ENCODE measurements at places on chromosomes 3 and 15.

DNA sequence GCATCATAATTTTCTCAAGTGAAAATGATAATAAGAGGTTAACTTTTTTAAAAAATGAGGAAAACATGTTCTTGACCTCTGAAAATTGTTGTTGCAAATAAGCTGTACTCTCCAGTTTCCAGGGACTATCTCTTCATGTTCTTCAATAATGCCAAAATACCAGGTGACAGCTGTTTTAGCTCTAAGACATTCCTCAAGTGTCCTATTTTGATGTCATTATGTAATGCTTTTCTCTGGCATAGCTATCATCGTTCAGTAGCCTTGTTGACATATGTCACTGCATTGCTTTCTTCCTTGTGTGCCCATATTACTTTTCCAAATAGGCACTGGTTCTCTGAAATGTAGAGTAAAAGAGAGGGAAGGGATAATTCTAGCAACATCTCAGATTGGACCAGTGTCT is 5.7 kb upstream of the FILIP1L start:
- H3K27me3 ChIP-seq, result no peaks in the 10 kb centered on the region
- no peaks in the 10 kb centered on the region for H3K4me1 ChIP-seq
- H3K27ac ChIP-seq, result no peak overlapping the region

DNA sequence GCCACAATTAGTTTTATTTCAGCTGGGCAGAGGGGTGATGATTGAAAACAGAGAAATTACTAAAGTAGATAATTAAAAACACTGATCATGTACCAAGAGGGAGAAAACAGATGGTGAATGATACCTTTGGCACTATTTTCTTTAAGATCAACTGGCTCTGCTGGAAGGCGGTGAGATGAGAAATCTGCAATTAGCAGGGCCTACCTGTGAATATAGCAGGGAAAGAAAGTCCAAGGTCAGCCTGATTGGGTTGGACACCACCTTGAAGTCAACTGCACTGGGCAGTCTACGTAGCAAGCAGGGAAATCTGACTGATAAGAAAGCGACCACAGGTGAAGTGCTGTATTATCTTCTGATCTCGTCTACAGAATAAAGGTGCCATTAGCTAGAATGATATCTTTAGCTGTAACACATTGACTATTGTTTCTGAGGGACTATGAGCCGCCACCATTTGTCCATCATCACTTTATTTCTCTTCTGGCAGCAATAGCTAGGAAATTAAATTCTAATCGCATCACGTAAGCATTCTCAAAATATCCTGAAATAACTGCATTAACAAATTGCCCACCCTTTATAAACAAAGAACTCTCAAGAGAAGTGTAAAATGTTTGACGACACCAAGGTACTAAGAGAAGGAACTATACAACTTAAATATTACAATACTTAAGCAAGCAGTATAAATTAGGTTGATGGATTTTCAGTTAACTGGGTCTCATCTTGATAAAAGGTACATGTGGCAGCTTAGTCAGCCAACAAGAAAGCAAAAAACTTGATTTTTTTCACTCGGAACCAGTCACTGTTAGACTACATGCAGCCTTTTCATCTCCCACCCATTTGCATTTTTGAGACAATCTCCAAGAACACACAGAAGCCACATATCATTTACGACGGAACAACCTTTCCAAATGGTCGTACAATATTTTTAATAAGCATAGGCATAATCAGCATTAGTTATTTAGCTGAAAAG is 1.3 kb downstream of the NEDD4 start:
- H3K36me3 ChIP-seq, result no peaks in the 10 kb centered on the region
- peak overlapping the region; percentile 98 for H3K4me3 ChIP-seq
- no peaks in the 10 kb centered on the region for H3K4me1 ChIP-seq
- peak overlapping the region; percentile 99 for H3K27ac ChIP-seq
- DNase-seq, result no peak
- H3K27me3 ChIP-seq, result no peaks in the 10 kb centered on the region

DNA sequence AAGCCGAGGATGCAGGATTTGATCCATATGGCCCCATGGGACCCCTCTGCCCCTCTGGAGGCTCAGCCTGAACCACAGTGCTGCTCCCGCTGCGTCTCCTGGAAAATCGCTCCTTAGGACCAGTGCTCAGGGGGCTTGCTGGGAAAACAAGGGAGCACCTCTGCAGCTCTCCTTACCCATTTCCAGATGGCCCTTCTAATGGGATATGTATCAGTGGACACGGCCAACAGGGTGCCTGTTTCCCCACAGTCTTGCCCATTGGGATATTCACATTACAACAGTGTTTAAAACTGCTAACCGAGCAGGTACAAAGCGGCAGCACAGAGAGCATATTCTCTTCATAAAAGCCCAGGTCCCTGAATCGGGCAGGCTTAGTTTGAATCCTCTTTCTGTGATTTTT is 27.1 kb downstream of the TMEM44 start:
- no peak overlapping the region for H3K4me3 ChIP-seq
- H3K27ac ChIP-seq, result no peak overlapping the region
- no peak for DNase-seq
- no peaks in the 10 kb centered on the region for H3K27me3 ChIP-seq

- H3K36me3 ChIP-seq, result no peaks in the 10 kb centered on the region
- H3K27ac ChIP-seq, result peak overlapping the region; percentile 77
- DNase-seq, result no peak
- no peak overlapping the region for H3K4me3 ChIP-seq
- H3K27me3 ChIP-seq, result no peaks in the 10 kb centered on the region
Observed at GRCh38 chr3:45607790-45608189, 13.2 kb downstream of the LIMD1 start.

GRCh38 chr3:120119846-120120510 is 25.7 kb upstream of the GSK3B start:
- H3K4me3 ChIP-seq, result no peak overlapping the region
- no peaks in the 10 kb centered on the region for H3K36me3 ChIP-seq
- no peaks in the 10 kb centered on the region for H3K4me1 ChIP-seq
- H3K27me3 ChIP-seq, result no peaks in the 10 kb centered on the region
- no peak for DNase-seq

GRCh38 chr3:63909431-63909830 is 2.8 kb downstream of the SCAANT1 start:
- no peaks in the 10 kb centered on the region for H3K36me3 ChIP-seq
- no peak for DNase-seq
- no peak overlapping the region for H3K27ac ChIP-seq
- no peaks in the 10 kb centered on the region for H3K27me3 ChIP-seq

GRCh38 chr3:149832086-149832485 is 19.1 kb downstream of the RNF13 start:
- H3K27ac ChIP-seq, result no peak overlapping the region
- no peak overlapping the region for H3K4me3 ChIP-seq
- H3K27me3 ChIP-seq, result no peaks in the 10 kb centered on the region
- H3K4me1 ChIP-seq, result no peaks in the 10 kb centered on the region

DNA sequence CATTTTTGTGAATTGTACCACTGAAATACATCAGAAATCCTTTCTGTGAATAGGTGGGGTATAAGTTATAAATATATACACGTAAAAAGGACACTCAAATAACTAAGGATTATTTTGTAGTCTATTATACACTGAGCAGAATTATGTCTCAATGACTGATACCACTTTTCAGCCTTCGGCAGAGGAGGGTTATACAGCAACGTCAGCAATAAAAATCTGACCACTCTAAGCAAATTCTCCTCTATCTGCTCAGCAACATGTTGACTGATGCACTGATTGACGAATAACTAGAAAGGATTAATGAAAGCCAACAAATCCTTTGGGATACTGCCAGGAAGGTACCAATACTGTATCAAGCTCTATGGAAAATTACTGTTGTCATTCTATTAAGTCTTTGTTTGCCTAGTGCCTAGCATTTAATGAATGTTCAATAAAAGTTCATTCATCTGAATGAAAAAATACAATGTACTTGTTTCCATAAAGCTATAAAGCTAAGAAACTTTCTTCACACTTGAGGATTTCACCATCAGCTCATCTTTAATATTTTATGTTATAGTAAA is 5.2 kb downstream of the ARPP19 start:
- H3K4me3 ChIP-seq, result no peak overlapping the region
- H3K27ac ChIP-seq, result no peak overlapping the region
- DNase-seq, result no peak
- H3K4me1 ChIP-seq, result no peaks in the 10 kb centered on the region
- no peaks in the 10 kb centered on the region for H3K36me3 ChIP-seq

DNA sequence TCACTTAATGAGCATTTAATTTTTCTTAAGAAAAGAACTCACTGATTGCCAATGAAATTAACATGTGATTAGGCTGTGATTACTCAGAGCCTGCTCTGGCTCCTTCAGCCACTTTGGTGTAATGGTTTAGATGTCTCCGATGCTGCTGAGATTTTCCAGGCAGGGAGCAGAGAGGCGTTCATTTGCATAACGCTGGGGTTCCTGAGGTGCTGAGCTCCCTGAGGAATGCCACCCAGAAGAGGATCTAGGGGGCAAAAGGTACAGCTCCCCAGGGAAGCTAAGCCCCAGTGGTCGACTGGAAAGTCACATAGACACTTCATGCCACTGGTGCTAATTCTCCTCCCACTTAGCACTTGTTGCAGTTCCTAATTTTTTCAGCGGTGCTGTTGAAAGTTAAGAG is 119.5 kb downstream of the USP13 start:
- H3K36me3 ChIP-seq, result no peaks in the 10 kb centered on the region
- no peak overlapping the region for H3K27ac ChIP-seq
- no peak overlapping the region for H3K4me3 ChIP-seq
- H3K27me3 ChIP-seq, result no peaks in the 10 kb centered on the region
- DNase-seq, result no peak
- no peaks in the 10 kb centered on the region for H3K4me1 ChIP-seq

DNA sequence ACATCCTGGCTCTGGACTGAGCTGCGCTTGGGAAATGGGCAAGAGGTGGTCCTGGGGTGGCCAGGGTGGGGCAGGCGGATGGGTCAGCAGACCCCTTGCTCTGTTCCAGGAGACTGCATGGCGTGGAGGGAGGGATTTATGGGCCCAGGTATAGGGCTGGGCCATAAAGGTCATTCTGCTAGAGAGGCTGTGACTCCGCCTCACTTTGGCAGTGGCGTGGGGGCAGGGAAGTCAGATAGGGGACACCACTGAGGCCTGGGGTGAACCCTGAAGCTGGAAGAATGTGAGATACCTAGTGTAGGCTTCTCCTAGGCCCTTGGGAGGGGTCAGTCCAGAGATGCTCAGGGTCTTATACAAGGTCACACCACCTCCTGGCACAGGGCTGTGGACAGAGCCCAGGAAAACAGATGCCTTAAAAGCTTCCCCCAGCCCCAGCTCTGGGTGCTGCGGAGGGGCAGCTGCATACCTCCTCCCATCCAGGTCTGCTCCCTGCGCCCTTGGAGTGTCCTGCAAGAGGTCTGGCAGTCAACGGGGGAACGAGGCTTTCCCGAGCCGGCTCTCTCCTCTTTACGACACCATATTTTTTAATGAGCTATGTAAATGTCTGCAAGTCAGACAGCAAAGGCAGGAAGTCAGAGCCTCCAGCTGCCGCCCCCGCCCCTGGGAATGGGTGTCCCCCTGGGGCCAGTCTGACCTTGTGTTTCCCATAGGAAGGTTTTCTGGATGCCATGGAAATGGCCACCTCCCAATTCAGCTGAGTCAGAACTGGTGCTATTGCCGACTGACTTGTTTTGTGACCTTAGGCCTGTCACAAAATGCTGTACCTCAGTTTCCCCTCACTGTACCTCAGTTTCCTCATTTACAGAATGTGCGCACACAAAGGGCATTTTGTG is 26.3 kb downstream of the LINGO1 start:
- DNase-seq, result no peak
- H3K4me1 ChIP-seq, result peaks cover 12% of the 10 kb centered on the region
- H3K27ac ChIP-seq, result peak overlapping the region; percentile 45
- no peaks in the 10 kb centered on the region for H3K36me3 ChIP-seq
- H3K4me3 ChIP-seq, result no peak overlapping the region

- H3K36me3 ChIP-seq, result no peaks in the 10 kb centered on the region
- peak overlapping the region; percentile 61 for H3K27ac ChIP-seq
- no peaks in the 10 kb centered on the region for H3K4me1 ChIP-seq
- H3K4me3 ChIP-seq, result peak overlapping the region; percentile 25
- no peak for DNase-seq
Observed at GRCh38 chr3:7205535-7205934, 344.6 kb downstream of the GRM7 start.

DNA sequence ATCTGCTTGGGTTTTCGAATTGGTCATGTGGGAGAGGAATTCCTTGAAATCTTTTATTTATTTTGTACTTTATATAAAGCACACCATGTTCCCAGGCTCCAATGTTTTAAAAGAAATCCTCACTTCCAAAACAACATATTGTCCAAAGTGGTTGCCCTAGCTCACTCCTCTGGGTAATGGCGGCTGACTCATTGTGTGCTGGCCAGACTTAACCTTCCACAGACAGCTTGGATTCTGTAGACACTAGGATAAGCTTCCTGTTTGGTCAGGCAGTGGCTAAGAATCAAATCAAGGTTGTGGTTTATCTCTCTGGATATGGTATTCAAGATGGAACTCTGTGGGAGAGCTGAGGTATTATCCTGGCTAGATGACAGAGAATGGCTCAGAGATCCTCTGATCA is 55.8 kb upstream of the FAM98B start:
- no peak overlapping the region for H3K27ac ChIP-seq
- no peaks in the 10 kb centered on the region for H3K36me3 ChIP-seq
- H3K4me3 ChIP-seq, result no peak overlapping the region
- no peaks in the 10 kb centered on the region for H3K4me1 ChIP-seq
- H3K27me3 ChIP-seq, result no peaks in the 10 kb centered on the region
- no peak for DNase-seq

Data from uterus (tissue), 4 donors.